ENCODE measurements at places on chromosomes 5 and 9.

- peak; percentile 79 for DNase-seq
Observed at GRCh38 chr9:86734771-86735170, 212.5 kb downstream of the GAS1 start.

DNA sequence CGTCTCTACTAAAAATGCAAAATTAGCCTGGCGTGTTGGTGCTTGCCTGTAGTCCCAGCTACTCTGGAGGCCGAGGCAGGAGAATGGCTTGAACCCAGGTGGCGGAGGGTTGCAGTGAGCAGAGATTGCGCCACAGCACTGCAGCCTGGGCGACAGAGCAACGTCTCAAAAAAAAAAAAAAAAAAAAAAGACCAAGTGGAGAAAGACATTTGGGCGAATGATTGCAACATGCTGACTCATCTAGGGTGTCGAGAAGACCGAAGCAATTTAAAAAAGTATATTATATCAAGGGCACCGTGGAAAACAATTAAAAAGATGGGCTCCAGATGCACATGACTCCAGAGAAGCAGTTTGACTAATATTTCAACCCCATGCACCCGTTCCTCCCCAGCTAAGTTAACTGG lies 9.2 kb downstream of the KLF4 start:
- peak; percentile 81 for DNase-seq

- no peak for DNase-seq
Observed at GRCh38 chr5:105677291-105677690, 1993.4 kb downstream of the EFNA5 start.

DNA sequence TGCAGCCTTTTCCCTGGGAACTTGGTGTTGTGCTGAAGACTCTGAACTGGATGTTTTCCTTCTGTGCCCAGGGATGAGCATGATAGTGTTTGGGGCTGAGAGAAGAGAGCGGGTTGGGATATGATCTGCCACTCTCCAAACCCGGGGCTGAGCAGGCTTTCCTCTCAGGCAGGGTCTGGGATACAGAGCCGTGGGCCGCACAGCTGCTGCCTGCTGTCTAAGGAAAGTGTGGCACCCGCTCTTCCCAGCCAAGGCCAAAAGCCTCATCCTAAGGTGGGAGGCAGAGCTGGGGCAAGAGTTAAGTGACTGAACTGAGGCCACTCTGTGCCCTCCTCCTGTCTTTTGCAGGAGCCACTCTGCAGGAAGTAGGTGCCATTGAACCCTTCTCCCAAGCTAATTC lies 83.6 kb upstream of the PITX1 start:
- DNase-seq: no peak

DNA sequence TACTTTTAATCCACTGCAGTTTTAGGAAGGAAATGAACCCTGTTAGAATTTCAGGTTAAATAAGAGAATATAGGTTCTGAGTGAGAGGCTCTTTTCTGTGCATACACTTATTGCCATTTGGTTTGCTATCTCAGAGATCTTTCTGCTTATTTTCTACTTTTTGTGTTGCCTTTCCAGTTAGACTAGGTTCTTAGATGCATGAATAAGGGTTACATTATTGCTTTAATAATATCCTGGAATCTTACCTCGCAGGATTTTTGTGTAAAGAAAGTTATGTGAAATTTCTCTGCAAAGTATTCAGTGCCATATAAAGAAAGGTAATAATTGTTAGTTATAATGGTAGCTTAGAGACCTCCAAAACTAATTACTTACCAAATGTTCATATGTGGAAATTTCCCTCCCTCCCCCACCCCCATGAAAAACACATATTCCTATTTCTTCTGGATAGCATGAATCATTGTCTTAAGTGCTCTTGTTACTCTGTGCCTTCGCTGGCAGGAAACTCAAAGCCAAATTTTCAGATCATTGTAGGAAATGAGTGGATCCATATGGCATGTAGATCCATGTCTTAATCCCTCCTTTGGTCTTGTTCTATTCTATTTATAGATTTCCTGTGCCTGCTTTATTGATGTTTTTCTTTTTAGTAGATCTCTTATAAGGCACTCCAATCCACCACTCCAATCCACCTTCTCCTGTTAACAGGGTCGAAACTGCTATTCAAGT lies 2.7 kb upstream of the APBA1 start:
- DNase-seq: peak; percentile 90

GRCh38 chr9:95644377-95644776 lies 127.6 kb upstream of the PTCH1 start:
- DNase-seq: no peak

DNA sequence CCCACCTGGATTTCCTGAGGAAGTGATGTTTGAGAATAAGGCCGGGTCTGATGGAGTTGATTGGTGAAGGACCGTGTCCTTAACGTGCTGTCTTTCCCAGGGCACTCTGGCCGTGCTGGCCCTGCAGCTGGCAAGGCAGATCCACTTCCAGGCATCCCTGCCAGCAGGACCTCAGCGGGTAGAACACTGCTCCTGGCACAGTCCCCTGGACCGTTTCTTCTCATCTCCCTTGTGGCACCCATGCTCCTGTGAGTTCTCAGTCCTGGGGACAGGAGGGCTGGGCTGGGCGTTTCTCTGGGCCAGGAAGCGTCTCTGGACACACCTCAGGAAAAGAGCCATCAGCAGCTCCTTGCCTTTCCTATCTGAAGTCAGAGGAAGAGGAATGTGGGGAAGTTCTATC lies 4.4 kb downstream of the DELE1 start:
- no peak for DNase-seq

DNA sequence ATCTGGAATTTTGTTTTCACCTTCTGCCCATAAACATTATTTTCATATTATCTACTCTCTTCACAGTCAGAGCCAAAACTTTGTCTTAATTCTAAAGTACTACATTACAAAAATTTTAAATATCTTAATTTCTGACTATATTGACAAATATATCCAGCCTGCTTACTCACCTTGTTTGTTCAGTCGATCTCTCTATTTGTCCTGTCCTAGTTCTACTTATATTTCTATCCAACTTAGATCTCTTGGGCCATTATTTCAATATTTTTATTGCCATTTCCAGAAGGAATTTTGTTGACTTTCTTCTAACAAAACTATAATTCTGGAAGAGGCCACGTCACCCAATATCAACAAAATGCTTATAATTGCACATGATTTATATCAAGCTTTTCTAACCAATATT lies 652.8 kb upstream of the CTNND2 start:
- DNase-seq: no peak

- DNase-seq: no peak
Observed at GRCh38 chr5:134034326-134034725, 29.6 kb upstream of the VDAC1 start.

GRCh38 chr9:99513441-99514112 lies 291.5 kb downstream of the SEC61B start:
- no peak for DNase-seq

DNA sequence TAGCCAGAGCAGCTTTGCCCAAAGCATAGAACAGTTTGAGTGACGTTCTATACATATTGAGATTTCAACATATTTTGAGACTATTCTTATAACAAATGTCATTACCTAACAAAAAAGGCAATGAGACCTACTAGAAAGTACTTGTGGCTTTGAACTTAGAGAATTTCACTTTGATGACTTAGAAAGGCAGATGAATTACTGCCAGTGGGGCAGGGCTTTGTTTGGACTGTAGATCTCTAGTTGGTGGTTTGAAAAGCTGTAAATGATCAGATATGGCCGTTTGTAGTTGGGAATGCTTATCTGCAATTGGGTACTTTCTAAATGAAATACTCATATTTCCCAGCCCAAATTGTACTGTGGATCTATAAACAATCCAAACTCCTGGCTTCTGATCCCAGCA lies 28.1 kb downstream of the SOX30 start:
- no peak for DNase-seq

GRCh38 chr5:1352231-1353219 lies 7.6 kb upstream of the CLPTM1L start:
- no peak for DNase-seq

DNA sequence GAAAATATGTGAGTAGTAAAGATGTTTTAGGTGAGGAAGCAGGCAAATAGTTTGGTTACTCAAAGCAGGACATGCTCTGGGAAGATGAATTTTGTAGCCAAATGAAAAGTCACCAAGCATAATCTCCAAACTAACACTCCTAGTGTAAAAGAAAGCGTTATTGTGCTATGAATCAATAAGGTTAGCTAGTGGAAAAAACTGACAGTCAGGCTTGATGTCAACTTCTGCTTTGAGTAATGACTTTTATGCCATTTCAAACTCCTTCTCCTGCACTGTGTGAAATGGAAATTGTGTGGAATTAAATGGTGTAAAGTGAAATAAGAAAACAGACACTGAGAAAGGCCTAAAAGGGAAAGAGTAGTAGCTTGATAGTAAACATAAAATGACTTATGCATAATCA lies 637.2 kb upstream of the DMAC1 start:
- no peak for DNase-seq

GRCh38 chr9:88215196-88216125 lies 77.2 kb upstream of the SPATA31C2 start:
- no peak for DNase-seq

DNA sequence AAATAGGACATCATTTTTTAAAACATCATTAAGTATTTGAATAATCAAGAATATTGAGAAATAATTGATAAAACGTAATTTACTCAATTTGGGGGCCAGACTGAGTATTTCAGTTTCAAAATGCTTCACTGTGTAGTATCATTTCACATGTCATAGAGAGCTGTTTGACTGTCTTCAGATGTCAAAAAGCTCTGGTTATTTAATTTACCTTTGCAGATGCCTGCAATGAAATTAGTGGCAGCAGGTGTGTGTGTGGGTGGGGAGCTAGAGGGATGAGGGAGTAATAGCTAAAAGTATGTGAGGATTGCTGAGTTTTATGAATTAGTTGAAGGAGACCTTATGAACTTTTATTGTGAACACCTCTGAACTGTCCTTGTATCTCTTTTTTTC lies 567.2 kb upstream of the MEF2C start:
- DNase-seq: no peak

DNA sequence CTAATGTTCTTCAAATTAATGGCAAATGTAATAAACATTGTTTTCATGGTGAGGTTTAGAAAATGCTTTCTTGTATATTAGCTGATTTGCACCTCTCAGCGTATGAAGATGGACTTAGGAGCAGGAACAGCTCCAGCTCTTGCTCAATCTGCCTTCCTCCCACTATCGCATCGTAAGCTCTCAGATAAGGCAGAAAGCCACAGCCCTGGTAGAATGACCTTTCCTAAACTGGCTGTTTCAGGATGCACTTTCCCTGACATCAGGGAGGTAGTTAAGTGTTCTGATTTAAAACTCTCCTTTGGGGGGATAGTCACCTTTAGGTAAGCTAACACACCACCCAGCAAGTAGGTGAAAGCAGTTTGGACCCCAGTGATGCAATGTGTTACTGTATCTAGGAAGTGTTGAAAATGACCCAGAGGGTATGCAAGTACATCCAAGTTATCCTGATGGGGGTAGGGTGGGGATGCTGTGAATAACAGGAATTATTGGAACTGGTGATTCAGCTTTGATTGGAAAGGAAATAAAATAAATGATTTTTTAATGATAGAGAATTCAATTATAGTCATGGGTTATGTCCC lies 72.3 kb downstream of the LMNB1 start:
- DNase-seq: no peak

- no peak for DNase-seq
Observed at GRCh38 chr5:8521991-8522390, 653.0 kb downstream of the MTRR start.

DNA sequence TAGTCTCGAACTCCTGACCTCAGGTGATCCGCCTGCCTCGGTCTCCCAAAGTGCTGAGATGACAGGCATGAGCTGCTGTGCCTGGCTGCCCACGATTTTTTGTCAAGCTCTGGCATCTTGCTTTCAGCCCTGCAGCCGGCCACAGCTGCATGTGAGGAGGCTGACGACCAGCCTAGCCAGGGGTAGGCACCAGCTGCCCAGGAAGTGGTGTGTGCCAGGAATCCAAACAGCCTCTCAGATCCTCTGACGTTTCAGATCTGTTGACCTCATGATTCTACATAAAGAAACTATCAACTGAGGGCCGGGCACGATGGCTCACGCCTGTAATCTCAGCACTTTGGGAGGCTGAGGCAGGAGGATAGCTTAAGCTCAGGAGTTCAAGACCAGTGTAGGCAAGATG lies 19.0 kb downstream of the DYNC2I2 start:
- no peak for DNase-seq

GRCh38 chr5:83450183-83450966 lies 21.2 kb upstream of the VCAN start:
- no peak for DNase-seq
